ENCODE measurements at places on chromosomes 7 and 10. TPM values are rescaled to one million over a fixed set of nuclear protein-coding genes. Genes with fewer than 3 reads are reported as not detected.
A peak's percentile ranks its signal among the peaks of the same experiment; 100 is the strongest.

DNA sequence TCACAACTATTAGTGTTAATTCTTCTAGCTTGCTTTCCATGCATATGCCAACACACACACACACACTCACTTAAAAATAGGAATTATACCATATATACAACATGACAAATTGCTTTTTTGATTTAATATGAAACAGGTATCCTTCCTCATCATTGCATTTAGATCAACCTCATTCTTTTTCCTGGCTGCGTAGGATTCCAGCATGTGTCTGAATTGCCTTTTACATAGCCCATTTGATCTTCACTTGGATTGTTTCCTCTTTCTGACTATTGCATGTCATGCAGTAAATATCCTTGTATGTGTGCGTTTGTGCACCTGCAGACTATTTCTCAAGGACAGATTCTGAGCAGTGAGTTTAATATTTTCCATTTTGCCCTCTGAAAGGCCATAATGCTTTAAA is 28.2 kb downstream of the TACR2 start:
- DNase-seq, result no peak

- DNase-seq, result no peak
Observed at GRCh38 chr10:14416308-14416700, 85.6 kb upstream of the FRMD4A start.

DNA sequence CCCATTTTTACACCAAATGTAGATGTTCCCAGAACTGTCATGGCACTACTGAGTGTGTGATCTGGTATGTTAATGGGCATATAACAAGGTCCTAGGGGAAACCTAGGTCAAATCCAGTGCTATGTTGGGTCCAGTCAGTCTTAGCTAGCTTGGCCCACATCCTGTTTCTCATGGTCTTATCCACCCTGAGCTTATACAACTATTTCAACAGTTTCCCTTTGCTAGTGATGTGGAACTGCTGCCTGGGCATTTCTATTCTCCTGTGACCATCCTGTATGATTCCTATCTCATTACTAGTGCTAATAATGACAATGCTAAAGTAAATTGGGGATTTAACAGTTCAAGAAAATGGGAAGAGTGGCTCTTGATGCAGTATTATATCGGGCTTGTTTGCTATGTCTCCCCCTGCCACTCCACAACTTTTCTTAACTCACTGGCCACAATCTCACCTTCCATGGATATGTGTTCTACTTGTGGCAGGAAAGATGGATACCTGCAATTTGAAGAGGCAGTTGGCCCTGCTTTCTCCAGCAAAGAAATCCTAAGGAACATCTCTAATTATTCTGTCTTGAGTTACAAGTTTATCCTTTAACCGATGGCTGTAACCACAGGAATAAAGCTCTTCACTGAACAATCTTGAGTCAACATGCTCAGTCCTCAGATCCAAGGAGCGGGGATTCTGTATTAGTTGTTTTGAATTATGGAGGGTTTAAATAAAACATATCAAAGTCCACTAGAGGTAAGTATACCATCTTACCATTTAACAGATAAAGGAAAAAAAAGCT is 707.8 kb downstream of the XPNPEP1 start:
- DNase-seq, result no peak

GRCh38 chr7:459584-460373 is 59.9 kb downstream of the PDGFA start:
- DNase-seq, result no peak

GRCh38 chr10:112585960-112586359 is 138.9 kb downstream of the VTI1A start:
- no peak for DNase-seq

DNA sequence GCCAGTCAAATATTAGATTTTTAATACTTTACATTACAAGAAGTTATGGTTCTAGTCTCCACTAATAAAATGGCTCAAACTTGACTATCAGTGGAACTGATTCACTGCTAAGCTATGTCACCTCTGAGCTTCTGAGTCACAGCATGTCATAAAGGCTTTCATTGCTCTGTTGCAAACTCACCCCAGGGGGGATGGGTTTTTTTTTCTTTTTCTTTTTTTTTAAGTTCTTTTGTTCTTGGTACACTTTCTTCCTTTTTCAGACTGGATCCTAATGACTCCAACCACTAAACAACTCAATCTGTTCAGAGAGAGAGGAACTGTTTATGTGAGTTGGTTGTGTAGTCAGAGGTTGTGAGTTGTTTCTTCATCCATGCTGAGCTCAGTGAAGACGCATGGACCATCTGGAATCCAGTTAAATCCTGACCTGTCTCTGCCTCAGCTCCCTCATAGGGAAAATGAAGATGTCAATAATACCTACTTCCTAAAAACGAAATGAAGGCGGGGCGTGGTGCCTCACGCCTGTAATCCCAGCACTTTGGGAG is 11.0 kb downstream of the MYOF start:
- DNase-seq, result no peak

- no peak for DNase-seq
Observed at GRCh38 chr10:132707121-132707775, 78.7 kb downstream of the NKX6-2 start.

DNA sequence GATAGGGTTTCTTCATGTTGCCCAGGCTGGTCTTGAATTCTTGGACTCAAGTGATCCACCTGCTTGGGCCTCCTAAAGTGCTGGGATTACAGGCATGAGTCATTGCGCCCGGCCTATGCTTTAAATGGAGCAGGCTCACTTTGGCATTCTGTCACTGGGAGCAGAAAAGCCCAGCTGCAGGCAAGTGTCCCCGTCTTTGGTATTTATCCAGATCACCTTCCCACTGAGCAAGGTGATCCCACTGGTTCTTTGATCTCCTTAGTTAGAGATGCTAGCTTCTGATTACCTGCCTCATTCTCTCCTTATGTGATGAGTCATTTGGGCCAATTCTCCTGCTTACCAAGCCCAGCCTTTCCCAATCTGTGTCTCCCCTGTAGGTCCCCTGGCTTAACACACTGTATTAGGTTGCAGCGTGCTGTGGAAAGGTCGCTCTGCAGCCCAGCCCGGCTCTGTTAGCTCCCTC is 39.3 kb downstream of the SPDYE5 start:
- DNase-seq, result no peak

DNA sequence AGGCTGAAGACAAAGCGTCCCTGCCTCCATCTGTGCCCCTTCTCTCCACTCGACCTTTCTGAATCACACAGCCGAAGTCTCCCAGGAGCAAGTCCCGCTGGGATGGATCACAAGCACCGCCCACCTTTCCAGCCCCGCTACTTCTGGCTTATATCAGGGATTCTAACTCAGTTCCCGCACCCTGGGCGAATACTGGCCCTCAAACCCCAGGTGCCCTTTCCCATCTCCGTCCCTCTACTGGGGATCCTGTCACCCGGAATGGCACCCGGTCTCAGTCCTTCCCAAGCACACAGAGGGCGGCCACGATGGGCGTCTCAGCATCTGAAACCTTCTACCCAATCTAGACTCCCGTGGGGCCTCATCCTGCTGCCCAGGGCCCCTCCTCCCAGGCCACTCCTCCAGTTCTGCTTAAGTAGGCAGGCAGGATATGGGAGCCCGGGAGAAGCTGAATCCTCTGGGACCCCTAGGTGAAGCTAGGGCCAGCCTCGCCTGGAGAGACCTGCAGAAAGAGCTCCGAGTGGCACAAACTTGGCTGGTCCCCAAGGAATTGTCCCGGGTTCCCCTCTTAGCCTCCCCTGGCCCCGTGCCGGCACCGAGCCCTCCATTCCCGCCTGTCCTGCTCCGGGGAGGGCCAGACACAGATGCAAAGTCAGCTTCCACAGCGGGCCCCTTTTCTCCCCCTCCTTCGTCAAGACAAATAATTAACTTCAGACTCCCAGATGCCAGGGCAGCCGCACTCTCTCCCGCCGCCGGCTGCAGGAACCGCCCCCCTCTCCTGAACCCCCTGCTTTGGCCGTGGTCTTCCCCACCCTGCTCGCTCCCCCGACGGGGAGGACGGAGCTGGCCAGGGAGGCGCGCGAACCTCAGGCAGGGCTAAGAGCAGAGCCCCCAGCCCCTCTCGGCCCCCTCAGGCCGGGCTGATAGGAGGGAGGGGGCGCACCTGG is 612 bp downstream of the KCP start:
- DNase-seq, result peak; percentile 82

DNA sequence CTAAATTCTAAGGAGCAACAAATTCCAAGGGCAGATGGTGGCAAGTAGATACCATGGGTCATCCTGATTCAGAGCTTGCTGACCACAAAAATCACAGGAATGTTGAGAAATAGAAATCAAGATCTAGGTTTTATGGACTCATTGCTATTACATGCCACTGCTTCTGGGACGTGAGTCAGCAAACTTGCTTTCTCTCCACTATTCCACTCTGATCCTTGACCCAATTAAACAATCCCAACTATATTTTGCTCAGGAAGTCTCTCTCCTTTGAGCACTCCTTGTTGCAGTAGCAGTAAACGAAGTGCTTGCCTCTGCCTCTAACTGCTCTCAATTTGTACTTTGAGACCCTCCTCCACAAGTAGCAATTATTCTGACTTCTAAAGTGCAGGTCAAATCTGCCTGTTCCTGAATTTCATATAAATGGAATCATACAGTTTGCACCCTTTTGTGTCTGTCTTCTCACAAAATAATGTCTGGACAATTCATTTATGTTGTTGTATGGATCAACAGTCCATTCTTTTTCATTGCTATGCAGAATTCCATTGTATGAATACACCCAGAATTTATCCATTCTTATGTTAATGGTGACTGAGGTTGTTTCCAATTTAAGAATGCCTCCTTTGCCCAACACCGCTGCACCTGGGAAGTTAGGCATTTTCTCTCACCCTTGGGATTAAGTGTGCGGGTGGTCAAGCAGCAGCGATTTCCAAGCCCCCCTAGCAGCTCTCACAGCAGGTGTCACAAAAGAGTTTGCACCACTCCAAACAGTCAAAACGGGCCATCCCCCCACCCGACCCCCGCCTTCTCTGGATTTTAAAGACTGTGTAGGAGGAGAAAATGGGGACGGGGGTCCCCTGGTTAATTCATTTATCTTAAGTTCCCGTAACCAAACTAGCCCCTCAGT is 35.9 kb downstream of the ACSM6 start:
- DNase-seq, result no peak

GRCh38 chr10:120369856-120370276 is 87.2 kb upstream of the PLPP4 start:
- no peak for DNase-seq

DNA sequence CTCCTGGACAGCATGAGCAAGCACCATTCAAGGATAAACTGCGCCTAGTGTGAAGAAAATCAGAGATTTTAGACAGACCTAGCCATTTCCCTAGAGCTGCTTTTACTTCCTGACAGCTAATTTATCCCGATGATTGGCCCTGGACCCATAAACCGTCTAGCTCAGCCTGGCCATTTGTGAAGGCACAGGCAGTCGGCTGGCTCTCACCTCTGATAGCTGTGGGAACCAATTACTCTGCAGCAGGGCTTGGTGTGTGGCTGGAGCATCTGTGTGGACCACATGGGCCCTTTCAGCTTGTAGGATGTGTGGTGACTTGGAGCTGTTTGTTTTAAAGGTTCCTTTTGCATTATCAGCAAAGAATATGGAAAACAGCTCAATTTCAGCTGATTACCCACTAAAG is 111.1 kb upstream of the NPY start:
- DNase-seq, result no peak

GRCh38 chr7:25429731-25430130 is 201.4 kb upstream of the NPVF start:
- DNase-seq, result no peak

DNA sequence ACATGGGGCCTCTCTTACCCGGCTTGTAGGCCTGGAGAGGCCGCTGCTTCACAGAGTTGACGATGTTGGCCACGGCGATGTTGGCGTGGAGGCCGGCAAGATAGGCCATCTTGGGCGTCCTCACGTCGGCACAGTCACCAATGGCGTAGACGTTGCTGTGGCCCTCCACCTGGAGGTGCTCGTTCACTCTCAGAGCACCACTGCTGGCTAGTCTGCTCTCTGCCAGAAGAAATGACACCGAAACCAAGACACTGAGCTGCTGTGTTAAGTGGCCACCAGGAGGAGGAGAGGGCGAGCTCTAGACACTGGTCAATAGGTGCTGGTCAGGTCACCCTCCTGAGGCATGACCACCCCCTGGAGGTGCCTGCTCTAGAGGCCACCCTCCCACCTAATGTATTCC is 17.7 kb downstream of the AIFM2 start:
- no peak for DNase-seq

GRCh38 chr10:69061305-69062161 is 26.4 kb upstream of the SRGN start:
- peak; percentile 57 for DNase-seq

Gene MCM10
- polyA plus RNA-seq, result 11.5 TPM

Data from renal pelvis (tissue), 12 donors.